ENCODE measurements at places on chromosomes 5 and 9.

- DNase-seq: no peak
These were observed 192.4 kb downstream of the DOCK8 start for GRCh38 chr9:406886-407654.

GRCh38 chr5:219991-220390, 1.9 kb downstream of the SDHA start:
- DNase-seq: no peak

GRCh38 chr9:70324963-70325362, 66.2 kb downstream of the SMC5 start:
- no peak for DNase-seq

- DNase-seq: peak; percentile 30
These were observed 297.0 kb upstream of the ACTBL2 start for GRCh38 chr5:57779383-57780223.

GRCh38 chr9:7209990-7210389, 452.2 kb downstream of the KDM4C start:
- DNase-seq: no peak
